ENCODE measurements at places on chromosomes 6 and 20. TPM values are rescaled to one million over a fixed set of nuclear protein-coding genes. Genes with fewer than 3 reads are reported as not detected.

DNA sequence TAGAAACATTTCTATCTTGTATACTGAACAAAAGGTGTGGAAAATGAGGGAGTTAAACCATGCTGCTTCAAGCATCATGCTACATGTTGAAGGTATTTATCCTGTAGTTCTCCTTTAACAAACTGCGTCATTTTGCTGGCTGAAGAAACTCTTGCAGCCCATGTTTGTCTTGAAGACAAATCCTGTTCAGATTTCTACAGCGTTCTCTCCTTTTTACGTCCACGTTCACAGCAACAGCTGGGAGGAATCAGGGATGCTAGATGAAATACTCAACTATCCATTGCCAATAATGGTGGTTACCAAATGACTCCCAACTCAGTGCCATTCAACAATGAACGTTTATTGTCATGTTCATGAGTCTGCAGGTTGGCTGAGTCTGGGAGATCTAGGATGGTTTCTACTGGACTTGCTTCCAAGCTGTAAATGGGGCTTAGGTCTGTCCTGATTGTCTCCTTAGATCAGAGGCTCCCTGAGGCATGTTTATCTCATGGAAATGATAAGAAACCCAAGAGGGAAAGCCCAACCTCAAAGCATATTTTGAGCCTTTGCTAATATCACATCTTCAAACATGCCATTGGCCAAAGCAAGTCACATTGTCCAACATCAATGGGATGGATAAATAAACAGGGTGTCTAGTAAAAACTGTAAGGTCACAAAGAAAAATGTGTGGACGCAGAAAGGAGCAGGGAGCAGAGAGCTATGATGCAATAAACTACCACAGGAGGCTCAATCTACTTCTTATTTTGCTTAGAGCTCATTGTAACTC is 2.7 kb upstream of the PLCB1 start:
- peaks cover 12% of the 10 kb centered on the region for H3K4me1 ChIP-seq
- no peak for DNase-seq
- no peaks in the 10 kb centered on the region for H3K36me3 ChIP-seq
- H3K4me3 ChIP-seq, result no peak overlapping the region
- no peak overlapping the region for H3K27ac ChIP-seq
- peaks cover 13% of the 10 kb centered on the region for H3K27me3 ChIP-seq

GRCh38 chr6:22155551-22155950 is 141.3 kb downstream of the PRL start:
- H3K27me3 ChIP-seq, result no peaks in the 10 kb centered on the region
- no peaks in the 10 kb centered on the region for H3K36me3 ChIP-seq
- H3K4me3 ChIP-seq, result no peak overlapping the region
- DNase-seq, result no peak
- H3K27ac ChIP-seq, result no peak overlapping the region

DNA sequence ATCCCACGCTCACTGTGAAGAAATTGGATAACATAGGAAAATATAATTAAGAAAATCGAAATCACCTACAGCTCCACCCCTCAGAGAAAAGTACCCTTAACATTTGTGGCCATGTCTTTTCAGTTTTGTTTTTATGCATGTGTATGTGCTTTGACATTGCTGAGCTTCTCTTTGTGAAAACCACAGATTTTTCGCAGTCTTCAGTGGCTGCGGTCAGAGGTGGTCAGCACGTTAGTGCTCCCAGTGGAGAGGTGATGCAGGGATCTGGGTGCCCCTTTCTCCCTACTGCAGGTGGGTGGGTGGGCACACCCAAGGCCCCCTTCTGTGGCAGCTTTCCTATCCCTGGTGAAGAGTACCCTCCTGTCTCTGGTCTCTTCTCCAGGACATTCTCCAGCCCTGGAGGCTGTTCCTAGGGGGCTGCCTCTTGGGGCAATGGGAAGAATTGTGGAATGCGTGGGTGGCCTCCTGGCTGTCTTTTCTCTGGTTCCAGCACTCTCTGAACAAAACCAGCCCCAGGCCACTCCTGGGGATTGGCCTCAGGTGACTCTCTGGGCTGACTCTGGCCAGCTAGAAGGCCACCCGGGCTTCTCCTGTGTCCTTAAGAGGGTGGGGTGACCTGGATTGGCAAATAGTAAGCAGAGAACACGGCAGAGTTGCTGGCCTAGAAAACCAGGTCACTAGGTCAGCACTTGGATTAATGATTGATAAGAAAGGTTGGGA is 49.8 kb upstream of the FANCE start:
- H3K36me3 ChIP-seq, result peaks cover 8% of the 10 kb centered on the region
- no peak for DNase-seq
- H3K27ac ChIP-seq, result no peak overlapping the region
- H3K4me3 ChIP-seq, result no peak overlapping the region
- H3K27me3 ChIP-seq, result no peaks in the 10 kb centered on the region
- H3K4me1 ChIP-seq, result no peaks in the 10 kb centered on the region

GRCh38 chr6:147859071-147859470 is 350.6 kb downstream of the SAMD5 start:
- no peaks in the 10 kb centered on the region for H3K27me3 ChIP-seq
- H3K4me1 ChIP-seq, result no peaks in the 10 kb centered on the region
- H3K27ac ChIP-seq, result no peak overlapping the region
- no peaks in the 10 kb centered on the region for H3K36me3 ChIP-seq

GRCh38 chr6:111550953-111551352 is 54.7 kb downstream of the TRAF3IP2 start:
- no peaks in the 10 kb centered on the region for H3K36me3 ChIP-seq
- H3K27ac ChIP-seq, result no peak overlapping the region
- H3K4me3 ChIP-seq, result no peak overlapping the region
- no peak for DNase-seq

DYNLT2 gene
- 7.2 TPM for total RNA-seq

SNAP91 gene
- total RNA-seq, result not detected

DHX35 gene
- total RNA-seq, result 8.4 TPM

Data from B cell (primary cell).